ENCODE measurements at places on chromosomes 1 and 21. TPM values are rescaled to one million over a fixed set of nuclear protein-coding genes. Genes with fewer than 3 reads are reported as not detected.

SAMD13 gene
- total RNA-seq, result 0.77 TPM

OR2G3 gene
- total RNA-seq, result not detected

ATP1A4 gene
- total RNA-seq, result not detected

OR6N1 gene
- not detected for total RNA-seq

SKI gene
- 19.7 TPM for total RNA-seq

CIART gene
- 4.8 TPM for total RNA-seq

AK5 gene
- total RNA-seq, result 77.0 TPM

CHI3L1 gene
- 5.4 TPM for total RNA-seq

ATP5IF1 gene
- total RNA-seq, result 219 TPM

OR2L8 gene
- total RNA-seq, result not detected

UBE2U gene
- not detected for total RNA-seq

LAMB3 gene
- total RNA-seq, result 11.3 TPM

PGBD5 gene
- total RNA-seq, result under 0.01 TPM

HSF2BP gene
- total RNA-seq, result 0.96 TPM

HEATR1 gene
- total RNA-seq, result 28.5 TPM

LRRC39 gene
- total RNA-seq, result 1.4 TPM

TINAGL1 gene
- 742 TPM for total RNA-seq

CD101 gene
- total RNA-seq, result under 0.01 TPM

SPOCD1 gene
- total RNA-seq, result 44.0 TPM

AADACL3 gene
- not detected for total RNA-seq

BNIPL gene
- 0.38 TPM for total RNA-seq

CD58 gene
- total RNA-seq, result 15.5 TPM

S100A5 gene
- not detected for total RNA-seq

SPATA1 gene
- total RNA-seq, result 0.96 TPM

BCL2L15 gene
- under 0.01 TPM for total RNA-seq

ADORA1 gene
- 0.38 TPM for total RNA-seq

LORICRIN gene
- not detected for total RNA-seq

CTNNBIP1 gene
- 20.5 TPM for total RNA-seq

HSD11B1 gene
- 6.8 TPM for total RNA-seq

HEYL gene
- total RNA-seq, result 0.19 TPM

TEDDM1 gene
- total RNA-seq, result not detected

CACHD1 gene
- 2.7 TPM for total RNA-seq

BTG3 gene
- total RNA-seq, result 35.5 TPM

WDR64 gene
- total RNA-seq, result not detected

CELA3B gene
- not detected for total RNA-seq

C1orf210 gene
- total RNA-seq, result not detected

S100A3 gene
- total RNA-seq, result 2.8 TPM

KCNC4 gene
- 6.3 TPM for total RNA-seq

TRIM67 gene
- total RNA-seq, result not detected

MTARC2 gene
- total RNA-seq, result 4.8 TPM

BACE2 gene
- total RNA-seq, result 25.5 TPM

PADI4 gene
- total RNA-seq, result not detected

SLAMF1 gene
- total RNA-seq, result not detected

VWA5B1 gene
- total RNA-seq, result not detected

RGS5 gene
- total RNA-seq, result 388 TPM

INKA2 gene
- total RNA-seq, result 30.7 TPM

CD34 gene
- total RNA-seq, result 0.56 TPM

ANGPTL3 gene
- not detected for total RNA-seq

TNFRSF14 gene
- total RNA-seq, result 10.9 TPM

SLC22A15 gene
- total RNA-seq, result 1.3 TPM

LCK gene
- not detected for total RNA-seq

SH3BGR gene
- total RNA-seq, result 3.3 TPM

CLDN17 gene
- total RNA-seq, result not detected

DHRS3 gene
- 234 TPM for total RNA-seq

ABL2 gene
- total RNA-seq, result 47.6 TPM

All from regular cardiac myocyte (primary cell).